Lung microvascular endothelial cell (primary cell): ENCODE measurements at places on chromosomes 12 and 14.
A peak's percentile ranks its signal among the peaks of the same experiment; 100 is the strongest.

- no peak for DNase-seq
Observed at GRCh38 chr12:115574826-115575225, 702.7 kb downstream of the MED13L start.

- no peak for DNase-seq
Observed at GRCh38 chr14:72532686-72533454, 361.0 kb downstream of the DPF3 start.

- no peak for DNase-seq
Observed at GRCh38 chr14:99891266-99891665, 98.1 kb downstream of the EML1 start.

GRCh38 chr12:105562199-105562971, 231.9 kb downstream of the C12orf75 start:
- peak; percentile 7 for DNase-seq

DNA sequence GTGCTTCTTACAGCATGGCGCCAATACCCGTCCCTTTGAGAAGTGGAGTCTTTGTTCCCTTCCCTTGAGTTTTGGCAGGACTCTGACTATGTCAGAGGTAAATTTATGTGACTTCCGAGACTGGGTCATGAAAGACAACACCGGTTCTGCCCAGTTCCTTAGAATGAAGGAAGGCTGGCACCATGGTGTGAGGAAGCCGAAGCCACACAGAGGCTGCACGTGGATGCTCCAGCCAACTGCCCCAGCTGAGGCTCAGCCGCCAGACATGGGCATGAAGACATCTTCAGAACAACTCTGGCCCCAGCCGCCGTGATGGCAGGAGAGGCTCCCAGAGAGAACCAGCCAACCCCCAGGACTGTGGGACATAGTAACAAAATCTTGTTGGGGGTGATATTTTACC, 111.2 kb downstream of the CALM1 start:
- no peak for DNase-seq

DNA sequence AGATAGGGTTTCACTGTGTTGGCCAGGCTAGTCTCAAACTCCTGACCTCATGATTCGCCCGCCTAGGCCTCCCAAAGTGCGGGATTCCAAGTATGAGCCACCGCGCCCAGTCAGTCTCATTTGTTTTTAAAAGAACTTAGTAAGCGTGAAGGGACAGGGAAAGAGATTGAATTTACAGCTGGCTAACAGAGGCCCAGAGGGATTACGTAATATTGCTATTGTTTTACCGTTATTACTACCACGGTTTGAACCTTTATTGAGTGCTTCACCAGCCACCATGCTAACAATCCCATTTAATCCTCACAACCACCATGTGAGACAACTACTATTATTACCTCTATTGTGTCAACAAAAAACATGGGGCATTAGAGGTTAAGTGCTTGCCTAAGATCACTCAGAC, 26.7 kb upstream of the BLTP3B start:
- no peak for DNase-seq

DNA sequence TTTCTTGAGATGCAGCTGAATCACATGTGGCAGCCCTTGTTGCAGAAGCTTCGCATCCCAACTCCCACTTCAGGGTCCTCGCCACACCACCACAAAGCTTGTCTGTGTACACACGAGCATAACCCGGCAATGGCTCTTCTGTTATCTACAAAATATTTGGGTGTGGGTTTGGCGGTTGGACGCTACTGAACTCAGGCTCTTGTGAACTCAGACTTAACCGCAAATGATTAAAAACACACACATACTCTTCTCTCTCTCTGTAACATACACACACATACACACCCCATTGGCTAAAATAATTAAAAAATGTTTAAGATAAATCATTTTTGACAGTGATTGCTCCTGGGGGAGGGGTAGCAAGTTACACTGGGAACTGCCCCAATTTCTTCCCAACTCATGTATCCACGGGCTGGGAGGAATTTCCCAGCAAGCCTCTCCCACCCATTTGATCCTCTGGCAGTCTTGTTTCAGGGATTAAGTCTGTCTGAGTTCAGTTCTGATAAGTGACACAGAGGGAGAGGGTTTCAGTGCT, 63.7 kb upstream of the MANSC4 start:
- DNase-seq, result no peak

DNA sequence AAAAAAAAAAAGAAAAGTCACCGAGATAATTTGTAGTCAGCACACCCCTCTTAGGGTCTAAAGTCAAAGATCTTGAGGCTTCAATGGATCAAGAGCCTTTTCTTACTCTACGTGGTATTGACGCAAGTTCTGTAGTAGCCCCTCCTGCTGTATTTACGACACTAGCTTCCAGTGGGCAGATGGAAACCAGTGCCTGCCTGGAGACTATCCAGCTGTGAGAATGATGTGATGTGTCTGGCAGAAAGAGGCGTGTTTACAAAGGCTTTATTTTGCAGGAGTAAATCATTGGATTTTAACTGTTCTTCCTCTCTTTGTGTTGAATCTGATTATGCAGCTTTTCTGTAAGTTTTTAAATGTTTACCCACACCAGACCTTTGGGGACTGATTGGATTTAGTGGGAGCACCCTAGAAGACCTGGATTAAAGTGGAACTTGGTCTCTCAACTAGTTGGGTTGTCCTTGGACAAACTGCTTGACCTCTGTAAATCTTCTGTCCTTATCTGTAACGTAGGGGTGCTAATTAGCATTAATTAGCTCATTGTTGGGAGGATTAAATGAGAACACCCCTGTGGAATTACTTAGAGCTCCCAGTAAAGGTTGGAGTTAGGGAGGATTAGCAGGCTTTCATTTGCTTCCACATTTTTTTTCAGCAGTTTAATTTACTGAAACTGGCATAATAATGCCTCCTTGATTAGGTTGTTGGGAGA, 72.4 kb downstream of the RASSF3 start:
- peak; percentile 83 for DNase-seq

DNA sequence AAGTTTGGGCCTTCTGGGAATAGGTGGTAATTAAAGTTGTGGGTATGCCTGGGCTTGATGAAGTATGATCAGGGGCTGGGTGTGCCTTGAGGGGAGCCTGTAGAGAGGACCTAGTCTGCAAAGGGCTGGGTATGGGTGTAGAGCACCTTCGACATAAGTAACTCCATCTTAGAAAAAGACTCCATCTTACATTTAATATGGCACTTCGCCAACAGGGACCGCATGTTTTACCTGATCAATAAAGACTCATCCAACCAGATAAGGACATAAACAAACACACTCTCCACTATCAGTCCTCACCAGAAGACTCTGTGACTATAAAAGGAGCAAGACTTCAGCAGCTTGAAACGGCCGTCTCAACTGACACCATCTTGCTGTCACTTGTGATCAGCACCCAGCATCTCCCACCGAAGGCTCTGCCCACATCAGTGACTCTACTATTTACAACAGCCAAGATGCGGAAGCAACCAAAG, 23.5 kb upstream of the GPR68 start:
- DNase-seq, result no peak

GRCh38 chr12:40376533-40377267, 151.9 kb downstream of the LRRK2 start:
- no peak for DNase-seq

DNA sequence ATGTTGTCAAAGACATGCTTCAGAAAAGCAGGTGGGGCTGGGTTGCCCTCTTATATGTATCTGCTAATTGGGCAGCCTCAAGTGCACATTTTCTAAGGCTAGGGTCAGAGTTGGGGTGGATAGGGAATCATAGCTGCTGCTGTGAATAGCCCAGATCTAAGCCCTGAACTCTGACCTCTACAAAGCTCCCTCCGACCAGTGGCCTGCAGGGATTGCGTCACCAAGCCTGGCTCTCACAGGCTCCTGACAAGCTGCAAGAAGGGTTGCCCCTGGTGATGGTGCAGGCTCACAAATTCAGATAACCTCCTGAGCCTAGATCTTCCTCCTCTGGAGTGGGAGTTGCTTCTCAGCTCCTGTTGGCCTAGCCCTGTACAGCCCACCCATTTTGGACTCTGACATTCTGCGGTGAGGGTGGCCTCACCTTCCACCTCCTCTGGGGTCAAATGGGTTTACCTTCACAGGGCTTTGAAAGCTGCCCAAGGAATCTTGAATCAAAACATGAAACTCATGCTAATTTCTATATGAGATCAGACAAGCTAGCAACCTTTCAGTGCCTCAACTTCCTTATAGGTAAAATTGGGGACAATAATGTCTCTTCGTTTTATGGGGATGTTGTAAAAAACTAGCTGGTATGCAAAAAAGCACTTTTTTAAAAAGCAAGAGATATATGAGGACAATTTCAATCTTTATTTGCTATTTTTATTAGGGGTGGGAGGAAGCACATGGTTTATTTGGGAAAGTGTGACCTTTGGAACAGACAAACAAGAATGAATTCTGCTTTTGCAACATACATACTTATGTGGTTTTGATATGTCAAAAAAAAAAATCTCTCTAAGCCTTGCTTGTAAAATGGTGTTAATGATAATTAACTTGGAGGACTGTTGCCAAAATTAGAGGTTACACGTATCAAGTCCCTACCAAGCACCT, 4.9 kb upstream of the SUSD6 start:
- no peak for DNase-seq

DNA sequence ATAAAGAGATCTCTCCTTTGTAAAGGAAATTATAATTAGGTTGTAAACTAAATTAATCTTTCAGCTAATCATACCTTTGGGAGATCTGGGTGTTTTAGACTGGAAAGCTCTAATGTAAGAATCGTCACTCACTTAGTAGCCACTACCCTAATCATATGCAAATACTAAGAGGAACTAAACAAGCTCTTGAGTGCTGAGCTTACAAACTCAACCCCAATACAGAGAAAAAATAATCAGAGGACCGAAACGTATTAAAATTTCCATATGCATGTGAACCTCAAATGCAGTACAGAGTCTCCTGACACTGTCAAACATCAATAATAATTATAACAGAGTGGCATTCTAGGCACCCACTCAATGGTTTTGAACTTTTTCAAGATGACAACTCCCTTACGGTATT, 235.3 kb upstream of the FOXN3 start:
- no peak for DNase-seq

- DNase-seq, result no peak
Observed at GRCh38 chr14:105376521-105377440, 21.6 kb upstream of the TEX22 start.

DNA sequence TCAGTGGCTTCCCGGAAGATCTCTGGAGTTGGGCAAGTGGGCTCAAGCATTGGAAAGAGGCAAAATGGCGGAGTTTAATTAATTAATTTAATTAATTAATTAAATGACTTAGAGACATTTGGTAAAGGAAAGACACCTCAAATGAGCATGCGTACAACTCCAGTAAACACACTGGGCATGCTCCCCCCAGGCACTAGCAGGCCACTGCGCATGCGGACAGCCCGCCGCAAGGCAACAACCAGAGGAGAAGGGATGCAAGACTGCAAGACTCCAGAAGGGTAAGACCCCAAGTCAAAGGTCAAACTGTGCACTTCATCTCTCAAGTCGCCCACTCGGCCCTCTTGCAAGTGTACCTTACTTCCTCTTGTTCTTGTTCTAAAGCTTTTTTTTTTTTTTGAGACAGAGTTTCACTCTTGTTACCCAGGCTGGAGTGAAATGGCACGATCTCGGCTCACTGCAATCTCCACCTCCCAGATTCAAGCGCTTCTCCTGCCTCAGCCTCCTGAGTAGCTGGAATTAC, 57.8 kb upstream of the PSMC1 start:
- DNase-seq, result no peak

- DNase-seq, result peak; percentile 27
Observed at GRCh38 chr12:12441843-12442461, 85.1 kb downstream of the BORCS5 start.

DNA sequence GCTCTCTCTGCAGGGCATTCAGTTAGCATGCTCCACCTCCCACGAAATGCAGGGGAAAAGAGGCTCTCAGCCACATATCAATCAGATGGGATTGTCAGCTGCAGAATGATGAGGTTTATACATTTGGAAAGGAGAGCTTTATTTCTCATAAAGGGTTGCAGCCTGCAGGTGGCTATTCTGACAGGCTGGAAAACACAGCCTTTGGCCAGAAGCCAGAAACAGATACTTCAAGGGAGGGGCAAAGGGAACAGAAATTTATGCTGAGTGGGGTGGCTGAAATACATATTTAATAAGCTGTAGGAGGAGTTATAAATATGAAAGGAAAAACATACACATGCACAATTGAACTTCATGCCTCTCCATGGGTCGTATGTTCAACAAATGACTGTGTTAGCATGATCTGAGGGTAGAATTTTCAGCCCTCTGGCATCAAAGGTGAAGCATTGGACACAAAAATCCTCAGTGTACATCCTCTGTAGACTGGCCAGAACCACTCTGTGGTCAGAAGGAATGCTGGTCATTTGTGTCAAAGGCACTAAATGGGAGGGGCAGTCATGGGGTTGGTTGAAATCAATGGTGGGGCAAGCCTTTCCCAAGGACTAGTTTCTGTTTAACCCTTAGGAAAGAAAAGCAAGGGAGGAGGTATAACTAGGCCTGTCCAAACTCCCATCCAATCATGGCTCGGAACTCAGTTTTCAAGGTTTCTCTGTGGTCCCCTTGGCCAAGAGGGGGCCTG, 62.4 kb downstream of the TMX1 start:
- DNase-seq, result no peak
